IPS-NIHi11 (cell line): ENCODE measurements at places on chromosomes 3 and 15.

- DNase-seq, result no peak
Observed at GRCh38 chr3:162569314-162569713, 1072.7 kb downstream of the OTOL1 start.

GRCh38 chr3:66933233-66933632, 64.9 kb upstream of the KBTBD8 start:
- peak; percentile 50 for DNase-seq

DNA sequence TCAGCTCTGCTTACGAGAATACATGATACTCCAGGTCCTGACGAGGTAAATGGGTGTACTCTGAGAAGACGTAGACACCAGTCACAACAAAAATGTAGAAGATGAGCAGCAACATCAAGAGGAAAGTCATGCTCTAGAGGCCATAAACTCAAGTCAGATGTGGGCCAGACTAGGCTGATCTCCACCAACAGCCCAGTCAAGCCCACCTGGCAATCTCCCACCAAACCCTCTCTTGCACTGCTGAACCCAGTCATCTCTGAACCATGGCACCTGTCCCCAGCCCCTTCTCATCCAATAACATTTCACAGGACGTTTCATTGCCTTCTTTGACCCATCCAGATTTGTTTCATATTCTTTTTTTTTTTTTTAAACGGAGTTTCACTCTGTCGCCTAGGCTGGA, 10.8 kb upstream of the PDIA3 start:
- no peak for DNase-seq

- no peak for DNase-seq
Observed at GRCh38 chr3:64170270-64170669, 55.0 kb downstream of the PRICKLE2 start.

DNA sequence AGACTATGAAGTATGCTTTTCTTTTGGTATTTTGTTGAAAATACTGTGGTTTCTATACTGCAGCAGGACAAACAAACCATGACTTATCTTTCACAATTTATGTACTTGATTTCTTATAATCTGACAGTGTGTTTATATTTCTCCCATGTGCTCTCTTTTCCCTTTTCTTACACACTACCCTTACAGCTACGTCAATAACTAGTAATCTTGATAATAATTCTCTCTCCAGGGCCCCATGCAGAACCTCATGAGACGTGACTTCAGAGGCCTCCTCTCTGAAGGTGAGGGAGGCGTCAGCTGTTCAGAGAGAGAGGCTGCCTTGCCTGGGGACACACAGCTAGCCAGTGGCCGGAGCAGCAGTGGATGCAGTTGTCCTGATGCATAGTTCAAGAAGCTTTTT, 35.9 kb downstream of the KY start:
- no peak for DNase-seq

DNA sequence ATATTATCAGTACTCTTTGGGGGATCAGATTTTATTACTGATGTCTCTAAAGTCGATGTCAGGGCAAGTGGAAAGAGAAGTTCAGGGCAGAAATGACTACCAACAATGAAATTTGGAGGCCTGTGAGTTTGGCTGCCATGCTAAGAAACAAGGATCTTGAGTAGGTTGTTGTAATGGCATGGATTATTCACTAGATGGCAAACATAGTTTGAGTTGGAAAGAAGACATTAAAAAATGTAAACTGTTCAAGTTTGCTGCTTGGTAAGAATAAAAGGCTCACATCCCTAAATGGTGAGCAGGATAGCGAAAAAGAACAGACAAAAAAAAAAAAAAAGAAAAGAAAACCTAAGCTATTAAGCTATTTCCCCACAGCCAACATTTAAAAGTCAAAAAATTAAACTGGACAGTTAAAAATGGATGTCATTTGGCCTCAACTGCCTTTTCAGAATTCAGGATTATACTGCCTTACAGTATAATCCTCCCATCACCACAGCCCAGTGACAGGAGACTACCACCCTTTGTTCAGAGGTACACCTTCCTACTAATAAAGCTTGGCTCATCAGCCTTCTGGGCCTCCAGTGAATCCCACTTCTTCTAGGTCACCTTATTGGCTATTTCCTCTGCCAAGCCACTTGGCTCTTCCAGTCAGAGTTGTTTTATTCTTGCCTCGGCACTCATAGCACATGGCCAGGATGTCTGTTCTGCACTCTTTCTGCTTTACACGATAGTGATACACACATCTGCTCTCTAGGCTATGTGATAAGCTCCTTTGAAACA, 163.7 kb downstream of the PLD1 start:
- DNase-seq, result peak; percentile 35

GRCh38 chr3:47984075-47984728, 32.0 kb downstream of the MAP4 start:
- no peak for DNase-seq
